ENCODE measurements at places on chromosomes 5 and 9. TPM values are rescaled to one million over a fixed set of nuclear protein-coding genes. Genes with fewer than 3 reads are reported as not detected.

Gene LSM11
- total RNA-seq, result 1.7 TPM

Gene TLR4
- 2.2 TPM for total RNA-seq

Gene PLAA
- 44.8 TPM for total RNA-seq

Gene GABRB2
- not detected for total RNA-seq

Gene SPZ1
- total RNA-seq, result not detected

Gene ADAMTS2
- total RNA-seq, result 36.8 TPM

Gene ADAMTSL1
- total RNA-seq, result 37.5 TPM

Gene IL13
- not detected for total RNA-seq

Gene SOX30
- total RNA-seq, result not detected

Gene MYMK
- not detected for total RNA-seq

Gene SPATA31A3
- total RNA-seq, result not detected

Gene CHSY3
- 1.3 TPM for total RNA-seq

Gene CYSRT1
- 0.17 TPM for total RNA-seq

Gene MCIDAS
- not detected for total RNA-seq

Gene TAF11L11
- not detected for total RNA-seq

Gene HCN1
- total RNA-seq, result not detected

Gene UNC13B
- 25.5 TPM for total RNA-seq

Gene F2R
- 39.7 TPM for total RNA-seq

Gene PGM5
- 49.6 TPM for total RNA-seq

Gene SEC16A
- 10.4 TPM for total RNA-seq

Gene IL4
- total RNA-seq, result not detected

Gene PCDHGB2
- total RNA-seq, result 4.1 TPM

Gene PCDHGA1
- 1.3 TPM for total RNA-seq

Gene PITX1
- 4.1 TPM for total RNA-seq

Gene SMC5
- total RNA-seq, result 19.3 TPM

Gene EDIL3
- total RNA-seq, result 44.8 TPM

Gene ANKRD34B
- total RNA-seq, result not detected

Gene GLRX
- 63.4 TPM for total RNA-seq

Gene IZUMO3
- total RNA-seq, result not detected

Gene NSMF
- 11.3 TPM for total RNA-seq

Gene MLLT3
- total RNA-seq, result 31.8 TPM

Gene NRARP
- 0.16 TPM for total RNA-seq

Gene NUTM2G
- not detected for total RNA-seq

Gene CERT1
- total RNA-seq, result 29.3 TPM

Gene CMYA5
- 5.9 TPM for total RNA-seq

Gene QRFP
- not detected for total RNA-seq

Gene TMEM215
- total RNA-seq, result not detected

Gene BRD3
- 6.0 TPM for total RNA-seq

Gene NDUFAF2
- total RNA-seq, result 15.8 TPM

Gene WDR31
- total RNA-seq, result 2.8 TPM

Gene SLC6A7
- total RNA-seq, result not detected

Gene SPINK7
- not detected for total RNA-seq

Gene RMRP
- total RNA-seq, result 134,448 TPM

Gene DMXL1
- total RNA-seq, result 17.5 TPM

Measured in bronchial smooth muscle cell (primary cell).